Memory B cell (primary cell): ENCODE measurements at places on chromosomes 12 and 14.

DNA sequence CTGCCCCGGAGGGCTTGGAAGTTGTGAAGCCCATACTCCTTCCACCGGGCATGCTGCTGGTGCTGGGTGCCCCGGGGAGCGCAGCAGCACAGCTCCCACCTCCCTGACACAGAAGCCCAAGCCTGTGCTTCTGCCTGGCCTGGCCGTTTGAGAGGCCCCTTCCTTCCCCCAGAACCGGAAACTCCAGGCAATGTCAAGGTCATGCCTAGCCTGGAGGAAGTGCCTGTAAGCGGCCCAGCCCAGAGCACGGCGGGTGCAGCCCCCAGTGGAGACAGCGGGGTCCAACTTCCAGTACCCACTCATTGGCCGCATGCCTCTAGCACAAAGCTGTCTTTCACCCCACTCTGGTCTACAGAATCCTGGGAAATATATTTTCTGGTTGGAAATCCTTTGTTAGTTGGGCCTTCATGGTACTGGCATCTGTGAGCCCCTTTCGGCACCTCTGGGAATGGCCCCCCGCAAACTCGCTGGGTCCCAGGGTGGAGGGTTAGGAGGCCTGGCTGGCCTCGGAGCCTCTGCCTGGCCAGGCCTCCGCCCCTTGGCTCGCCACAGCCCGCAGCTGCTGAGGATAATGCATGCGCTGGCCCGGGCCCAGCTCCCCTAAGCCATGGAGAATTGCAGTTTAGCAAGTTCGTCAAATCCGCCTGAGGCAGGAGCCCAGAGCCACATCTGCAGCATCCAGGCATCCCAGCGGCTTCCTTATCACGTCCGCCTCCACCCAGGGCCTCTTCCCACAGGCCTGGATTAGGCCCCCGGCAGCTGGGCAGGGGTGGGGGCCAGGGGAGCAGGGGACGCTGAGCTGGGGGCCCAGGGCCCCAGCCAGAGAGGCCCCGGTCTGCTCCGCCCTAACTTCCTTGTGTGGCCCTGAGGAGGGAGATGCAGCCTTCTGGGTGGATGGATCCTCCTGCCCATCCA, 48.9 kb upstream of the DLK1 start:
- DNase-seq = no peak

- no peak for DNase-seq
Observed at GRCh38 chr14:74290415-74290814, 12.3 kb downstream of the ABCD4 start.

- no peak for DNase-seq
Observed at GRCh38 chr14:31895206-31895605, 181.9 kb upstream of the ARHGAP5 start.

- DNase-seq = no peak
Observed at GRCh38 chr12:92421042-92421441, 275.4 kb upstream of the BTG1 start.

DNA sequence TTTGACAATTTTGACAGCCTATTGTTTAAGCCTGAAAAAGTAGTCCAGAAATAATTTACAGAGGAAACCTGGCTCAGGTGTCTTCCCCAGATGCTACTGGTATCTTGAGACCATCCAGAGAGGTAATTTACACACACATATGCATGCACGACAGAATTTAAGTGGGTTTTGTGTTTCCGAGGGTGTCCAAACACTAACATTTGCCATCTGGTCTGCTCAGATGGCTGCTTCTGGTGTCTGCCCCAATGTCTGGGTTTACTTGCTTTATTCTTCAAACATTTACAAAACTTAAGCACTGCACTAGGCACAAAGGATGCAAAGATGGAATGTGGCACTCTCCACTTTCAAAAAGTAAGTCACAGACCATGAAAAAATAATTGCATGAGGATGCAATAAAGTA, 226.6 kb upstream of the EGLN3 start:
- no peak for DNase-seq
